Stimulated activated CD4-positive, alpha-beta T cell treated with anti-CD3 and anti-CD28 coated beads, Interleukin-4, amount 100 ng/mL, for 1 hour (primary cell): ENCODE measurements at places on chromosomes 6 and 20.

DNA sequence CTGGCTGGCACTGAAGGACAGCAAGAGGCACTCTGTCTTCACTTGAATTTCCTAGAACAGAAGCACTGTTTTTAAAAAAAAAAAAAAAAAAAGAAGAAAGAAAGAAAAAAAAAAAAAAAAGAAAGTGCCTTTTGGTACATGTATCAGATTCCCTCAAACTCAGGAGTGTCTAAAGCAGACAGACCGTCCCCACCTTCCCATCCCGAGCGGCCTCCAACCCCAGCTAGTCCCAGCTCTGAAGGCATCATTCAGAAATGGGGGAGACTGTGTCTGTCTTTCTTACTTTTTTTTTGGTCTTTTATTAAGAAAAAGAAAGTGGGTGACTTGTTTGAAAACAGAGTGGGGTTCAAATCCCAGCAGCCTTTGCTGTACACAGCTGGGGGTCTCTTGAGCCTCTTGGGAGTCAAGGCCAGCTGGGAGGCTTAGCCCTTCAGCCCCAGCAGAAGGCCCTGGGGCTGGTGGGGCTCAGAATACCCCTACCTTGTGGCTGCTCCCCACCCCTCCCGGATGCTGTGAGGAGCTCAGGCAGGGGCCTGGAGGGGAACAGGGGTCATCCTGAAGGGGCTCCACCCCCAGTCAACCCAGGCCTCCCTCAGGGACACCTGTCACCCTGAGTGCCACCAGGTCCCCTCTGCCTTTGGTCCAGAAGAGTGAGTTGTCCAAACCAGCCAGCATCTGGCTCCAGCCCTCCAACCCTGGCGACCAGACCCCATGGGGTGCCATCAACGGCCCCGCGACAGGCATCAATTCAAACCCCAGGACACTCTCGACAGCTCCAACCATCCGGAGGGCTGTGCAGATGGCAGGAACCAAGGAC, 128.3 kb downstream of the TAF4 start:
- DNase-seq: no peak

GRCh38 chr20:18754653-18755045, 58.9 kb upstream of the SCP2D1 start:
- DNase-seq: no peak

GRCh38 chr6:90294614-90294988, 2.0 kb downstream of the BACH2 start:
- peak; percentile 40 for DNase-seq

GRCh38 chr20:43508106-43508505, 609 bp downstream of the L3MBTL1 start:
- no peak for DNase-seq

- DNase-seq: no peak
Observed at GRCh38 chr20:44746367-44747165, 901 bp downstream of the KCNK15 start.

DNA sequence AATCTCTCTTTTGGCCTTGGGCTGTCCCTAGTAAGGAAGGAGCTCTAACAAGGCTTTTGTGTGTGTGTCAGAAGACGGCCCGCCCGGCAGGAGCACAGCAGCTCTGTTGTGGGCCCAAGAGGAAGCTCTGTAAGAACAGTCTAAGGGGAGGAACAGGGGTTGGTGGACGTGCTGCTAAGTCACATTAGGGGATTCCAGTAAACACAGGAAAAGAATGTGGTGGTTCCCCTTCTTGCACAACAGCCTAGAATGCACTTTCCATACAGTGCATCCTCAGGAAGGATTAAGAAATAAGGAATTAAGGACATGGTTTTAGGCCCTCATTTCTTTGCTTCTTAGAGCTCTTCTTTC, 114.5 kb downstream of the RNF144B start:
- no peak for DNase-seq

DNA sequence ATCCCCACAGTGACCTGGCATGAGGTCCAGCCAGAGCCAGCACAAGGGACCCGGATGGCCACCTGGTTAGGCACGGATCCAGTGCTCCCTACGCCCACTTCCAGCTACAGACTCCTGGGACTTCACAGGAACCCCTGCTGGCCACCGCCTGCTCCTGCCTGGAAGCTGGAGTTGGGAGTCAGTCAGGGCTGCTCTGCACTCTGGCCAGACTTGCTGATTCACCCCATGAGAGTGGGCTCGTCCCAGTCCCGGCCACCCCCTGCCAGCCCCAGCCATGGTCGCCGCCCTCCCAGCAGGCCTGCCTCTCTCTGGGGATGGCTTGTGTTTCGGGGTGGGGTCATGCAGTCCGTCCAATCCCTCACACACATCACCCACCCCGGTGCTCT, 125.8 kb downstream of the DLL1 start:
- no peak for DNase-seq

DNA sequence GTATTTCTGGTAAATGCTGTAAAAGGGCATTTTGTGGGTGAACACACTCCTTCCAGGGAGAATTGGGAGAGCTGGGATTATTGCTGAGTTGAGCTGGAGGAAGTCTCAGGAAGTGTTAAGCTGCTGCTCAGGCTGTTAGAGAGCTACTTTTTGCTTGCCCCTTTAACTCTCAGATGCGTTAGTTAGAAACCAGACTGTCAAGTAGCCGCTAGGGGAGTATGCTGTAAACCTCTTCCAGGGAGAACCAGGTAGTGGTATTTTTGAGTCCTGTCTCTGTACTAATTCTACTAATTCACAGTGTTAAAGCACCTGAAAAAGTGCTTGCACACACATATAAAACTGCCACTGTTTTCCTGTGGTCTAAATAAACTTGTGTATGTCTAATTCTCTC, 6.6 kb upstream of the GFRAL start:
- no peak for DNase-seq

GRCh38 chr6:39092124-39092523, 22.9 kb downstream of the SAYSD1 start:
- no peak for DNase-seq

- DNase-seq: no peak
Observed at GRCh38 chr6:6766230-6766905, 177.8 kb downstream of the LY86 start.

GRCh38 chr6:150632785-150633485, 33.2 kb downstream of the PLEKHG1 start:
- DNase-seq: no peak

- DNase-seq: no peak
Observed at GRCh38 chr20:1277529-1278322, 11.6 kb downstream of the SNPH start.

GRCh38 chr6:140538926-140539325, 1164.5 kb upstream of the CITED2 start:
- DNase-seq: no peak

DNA sequence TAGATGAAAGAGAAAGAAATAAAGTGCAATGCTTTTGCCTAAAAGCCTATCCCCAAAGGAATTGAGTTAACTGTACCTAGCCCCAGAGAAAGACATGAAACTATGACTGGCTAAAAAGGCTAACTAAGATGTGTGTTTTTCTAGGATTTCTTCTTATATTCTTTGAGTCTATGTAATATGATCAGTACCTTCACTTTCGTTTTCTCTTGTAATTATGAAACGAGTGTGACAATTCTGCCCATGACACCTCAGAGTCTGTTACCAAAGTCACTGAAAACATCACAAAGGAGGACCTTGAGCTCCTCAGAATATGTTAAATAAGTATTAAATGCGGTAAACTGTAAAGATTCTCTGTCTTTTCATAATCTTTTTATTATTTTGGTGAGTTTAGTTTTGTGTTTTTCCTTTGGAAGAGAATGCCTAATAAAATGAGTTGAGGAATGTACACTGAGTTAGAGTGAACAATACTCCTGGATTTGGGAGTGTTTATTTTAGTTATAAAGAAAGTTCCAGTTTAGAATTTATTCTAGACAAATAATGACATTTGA, 141.3 kb downstream of the FUT9 start:
- no peak for DNase-seq

- no peak for DNase-seq
Observed at GRCh38 chr6:137697267-137697938, 169.7 kb upstream of the TNFAIP3 start.

DNA sequence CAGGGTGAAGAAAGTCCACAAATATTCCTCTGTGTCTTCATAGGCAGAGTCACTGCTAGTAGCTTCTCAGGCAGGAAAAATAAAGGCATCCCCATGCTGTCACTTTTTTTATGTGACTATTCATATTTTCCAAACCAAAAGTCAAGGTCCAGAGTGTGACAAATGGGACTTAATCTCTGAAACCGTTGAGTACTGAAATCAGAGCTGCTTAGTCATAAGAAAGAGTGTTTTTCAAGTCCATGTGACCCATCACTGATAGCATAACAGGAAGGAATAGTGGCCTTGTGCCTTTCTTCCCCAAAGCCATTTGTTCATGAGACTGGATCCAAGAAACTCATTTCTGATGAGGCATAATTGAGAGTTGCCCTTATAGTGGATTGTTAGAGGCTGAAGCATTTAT, 210.3 kb upstream of the TSHZ2 start:
- no peak for DNase-seq

- DNase-seq: peak; percentile 58
Observed at GRCh38 chr6:2875359-2876191, 27.5 kb downstream of the SERPINB9 start.

GRCh38 chr6:76222189-76222588, 149.7 kb upstream of the IMPG1 start:
- DNase-seq: no peak

GRCh38 chr6:21769405-21769861, 175.9 kb downstream of the SOX4 start:
- no peak for DNase-seq

GRCh38 chr6:17281497-17282481, 628 bp downstream of the RBM24 start:
- DNase-seq: peak; percentile 5

DNA sequence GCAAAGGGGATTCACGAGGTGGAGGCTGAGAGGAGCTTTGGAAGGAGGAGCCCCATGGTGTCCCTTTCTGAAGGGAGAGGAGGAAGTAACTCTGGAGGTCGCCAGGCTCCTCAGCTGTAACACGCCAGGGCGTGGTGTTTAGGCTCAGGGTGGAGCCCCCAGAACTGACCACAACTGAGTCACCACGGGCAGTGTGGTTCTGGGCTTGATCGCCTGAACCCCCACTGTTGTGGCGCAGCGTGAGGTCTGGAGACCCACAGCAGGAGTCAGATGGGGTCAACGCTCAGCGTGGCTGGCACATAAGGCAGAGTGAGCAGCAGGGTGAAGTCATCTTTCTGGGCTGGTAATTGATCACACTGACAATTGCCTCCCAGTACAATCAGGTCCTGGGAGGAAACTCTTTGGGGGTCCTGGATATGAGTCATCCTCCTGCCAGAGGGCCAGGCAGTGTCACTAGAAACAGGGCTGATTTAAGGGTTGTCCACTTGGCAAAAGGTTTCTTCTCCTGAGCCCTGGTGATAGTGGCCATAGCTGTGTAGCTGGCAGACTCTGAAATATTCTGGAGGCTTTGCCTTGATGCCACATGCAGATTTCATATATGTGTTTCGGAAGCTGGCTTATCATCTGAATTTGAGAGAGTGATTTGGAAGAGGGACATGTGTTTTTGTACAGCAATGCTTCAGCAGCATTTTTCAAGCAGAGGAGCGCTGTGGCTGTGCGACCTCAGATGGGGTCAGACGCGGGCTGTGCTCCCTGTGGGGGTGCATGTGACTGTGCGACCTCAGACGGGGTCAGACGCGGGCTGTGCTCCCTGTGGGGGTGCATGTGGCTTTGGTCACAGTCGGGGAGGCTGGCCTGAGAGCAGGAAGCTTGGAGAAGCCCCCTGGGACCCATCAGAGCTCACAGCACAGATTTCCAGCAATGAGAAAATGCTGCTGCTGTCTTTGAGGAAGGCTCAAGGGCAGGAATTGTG, 50.0 kb downstream of the SYNJ2 start:
- no peak for DNase-seq

- peak; percentile 24 for DNase-seq
Observed at GRCh38 chr6:10719296-10719963, 3.4 kb upstream of the TMEM14C start.

DNA sequence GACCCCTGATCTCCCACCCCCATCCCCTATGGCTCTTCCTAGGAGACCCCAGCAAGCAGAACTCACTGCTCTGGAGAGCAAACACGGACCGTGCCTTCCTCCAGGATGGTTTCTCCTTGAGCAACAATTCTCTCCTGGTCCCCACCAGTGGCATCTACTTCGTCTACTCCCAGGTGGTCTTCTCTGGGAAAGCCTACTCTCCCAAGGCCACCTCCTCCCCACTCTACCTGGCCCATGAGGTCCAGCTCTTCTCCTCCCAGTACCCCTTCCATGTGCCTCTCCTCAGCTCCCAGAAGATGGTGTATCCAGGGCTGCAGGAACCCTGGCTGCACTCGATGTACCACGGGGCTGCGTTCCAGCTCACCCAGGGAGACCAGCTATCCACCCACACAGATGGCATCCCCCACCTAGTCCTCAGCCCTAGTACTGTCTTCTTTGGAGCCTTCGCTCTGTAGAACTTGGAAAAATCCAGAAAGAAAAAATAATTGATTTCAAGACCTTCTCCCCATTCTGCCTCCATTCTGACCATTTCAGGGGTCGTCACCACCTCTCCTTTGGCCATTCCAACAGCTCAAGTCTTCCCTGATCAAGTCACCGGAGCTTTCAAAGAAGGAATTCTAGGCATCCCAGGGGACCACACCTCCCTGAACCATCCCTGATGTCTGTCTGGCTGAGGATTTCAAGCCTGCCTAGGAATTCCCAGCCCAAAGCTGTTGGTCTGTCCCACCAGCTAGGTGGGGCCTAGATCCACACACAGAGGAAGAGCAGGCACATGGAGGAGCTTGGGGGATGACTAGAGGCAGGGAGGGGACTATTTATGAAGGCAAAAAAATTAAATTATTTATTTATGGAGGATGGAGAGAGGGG, 1.4 kb downstream of the LTA start:
- DNase-seq: no peak

- no peak for DNase-seq
Observed at GRCh38 chr6:168013250-168013915, 15.9 kb downstream of the KIF25 start.

GRCh38 chr6:69593706-69594105, 203.1 kb downstream of the LMBRD1 start:
- no peak for DNase-seq

- DNase-seq: no peak
Observed at GRCh38 chr20:21456207-21456606, 57.7 kb downstream of the NKX2-2 start.

- no peak for DNase-seq
Observed at GRCh38 chr6:37492991-37493660, 6.6 kb downstream of the CCDC167 start.

GRCh38 chr6:40953486-40953885, 85.5 kb downstream of the UNC5CL start:
- no peak for DNase-seq
